Naive thymus-derived CD8-positive, alpha-beta T cell (primary cell): ENCODE measurements at places on chromosomes 5 and 9. TPM values are rescaled to one million over a fixed set of nuclear protein-coding genes. Genes with fewer than 3 reads are reported as not detected.

DNA sequence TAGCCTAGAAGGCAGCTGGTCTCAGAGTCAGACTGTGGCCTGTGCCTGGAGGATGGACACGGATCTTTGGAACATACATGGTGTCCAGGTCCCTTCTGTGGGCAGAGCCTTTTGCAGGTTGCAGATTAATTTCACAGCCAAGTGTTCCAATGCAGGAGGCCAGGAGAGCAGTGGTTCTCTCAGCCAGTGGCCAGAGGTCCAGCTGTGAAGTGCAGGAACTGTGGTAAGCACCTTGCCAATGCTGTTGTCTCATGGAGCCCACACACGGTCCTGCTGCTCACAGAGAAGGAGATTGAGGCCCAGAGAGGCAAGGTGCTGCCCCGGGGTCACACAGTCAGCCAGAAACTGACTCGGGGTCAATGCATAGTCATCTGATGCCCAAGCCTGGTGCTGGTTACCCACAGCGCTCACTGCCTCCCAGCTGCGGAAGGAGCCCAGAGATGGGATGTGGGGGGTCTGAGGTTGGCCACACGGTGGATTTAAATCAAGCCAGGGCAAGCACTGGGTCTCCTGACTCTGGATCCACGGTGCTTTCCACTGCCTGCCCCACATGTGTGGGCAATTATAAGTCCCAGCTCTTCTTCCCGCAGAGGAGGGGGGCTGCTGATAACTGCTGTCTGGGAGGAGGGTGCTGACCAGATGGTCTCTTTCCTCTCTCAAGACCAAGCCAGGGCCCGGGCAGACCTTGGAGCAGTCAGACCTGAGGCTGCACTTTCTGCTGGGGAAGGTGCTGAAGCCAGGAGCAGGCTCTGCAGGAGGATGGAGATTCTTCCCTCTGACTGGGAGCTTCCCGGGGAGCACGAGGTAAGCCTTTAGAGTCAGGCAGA, 2.8 kb downstream of the PDGFRB start:
- H3K4me1 ChIP-seq = peaks cover 10% of the 10 kb centered on the region
- no peak for DNase-seq
- H3K27me3 ChIP-seq = peaks cover 2% of the 10 kb centered on the region
- H3K4me3 ChIP-seq = no peak overlapping the region
- H3K36me3 ChIP-seq = no peaks in the 10 kb centered on the region

PLEKHG4B gene
- total RNA-seq = not detected

GRCh38 chr9:122223435-122223834, 5.3 kb downstream of the LHX6 start:
- H3K27ac ChIP-seq = no peak overlapping the region
- peaks cover 89% of the 10 kb centered on the region for H3K27me3 ChIP-seq
- H3K36me3 ChIP-seq = no peaks in the 10 kb centered on the region
- no peak overlapping the region for H3K4me3 ChIP-seq

GRCh38 chr5:156310115-156310514, 16.8 kb upstream of the SGCD start:
- H3K4me3 ChIP-seq = no peak overlapping the region
- no peaks in the 10 kb centered on the region for H3K4me1 ChIP-seq
